ENCODE measurements at places on chromosomes 6 and 20.
A peak's percentile ranks its signal among the peaks of the same experiment; 100 is the strongest.

DNA sequence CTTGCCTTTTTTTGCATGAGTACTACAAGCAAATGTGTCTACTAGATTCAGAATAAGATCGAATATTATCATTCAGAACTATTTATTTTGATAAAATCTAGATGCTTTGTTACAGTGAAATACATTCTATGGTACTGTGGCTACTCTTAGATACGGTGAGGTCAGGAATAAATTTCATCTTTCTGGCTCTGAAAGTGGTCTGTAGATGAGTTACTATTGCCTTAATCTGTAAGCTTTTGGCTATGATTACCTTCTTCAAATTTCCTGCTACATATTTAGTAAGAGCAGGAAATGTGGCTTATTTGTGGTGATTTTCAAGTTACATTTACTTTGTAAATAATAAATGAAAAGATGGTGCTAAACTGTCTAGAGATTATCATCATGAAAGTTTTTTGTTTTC lies 50.0 kb downstream of the SCAF8 start:
- DNase-seq, result no peak

DNA sequence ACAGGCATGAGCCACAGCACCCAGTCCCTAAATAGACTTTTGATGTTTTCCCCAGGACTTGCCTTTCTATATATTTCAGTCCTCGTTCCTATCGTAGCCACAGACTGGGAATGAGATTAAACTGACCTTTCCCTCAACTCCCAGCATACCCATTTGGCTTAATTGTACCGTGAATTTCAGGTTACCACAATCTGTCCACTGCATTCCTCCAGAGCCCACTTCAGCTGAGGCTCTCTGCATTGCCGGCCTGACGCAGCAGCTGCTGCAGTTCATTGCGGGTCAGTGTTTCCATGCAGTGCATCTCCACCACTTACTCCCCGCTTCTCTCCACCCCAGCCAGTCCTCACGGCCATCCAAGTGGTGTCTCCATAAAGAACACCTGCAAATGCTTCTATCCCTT lies 103.1 kb upstream of the RIN2 start:
- no peak for DNase-seq

DNA sequence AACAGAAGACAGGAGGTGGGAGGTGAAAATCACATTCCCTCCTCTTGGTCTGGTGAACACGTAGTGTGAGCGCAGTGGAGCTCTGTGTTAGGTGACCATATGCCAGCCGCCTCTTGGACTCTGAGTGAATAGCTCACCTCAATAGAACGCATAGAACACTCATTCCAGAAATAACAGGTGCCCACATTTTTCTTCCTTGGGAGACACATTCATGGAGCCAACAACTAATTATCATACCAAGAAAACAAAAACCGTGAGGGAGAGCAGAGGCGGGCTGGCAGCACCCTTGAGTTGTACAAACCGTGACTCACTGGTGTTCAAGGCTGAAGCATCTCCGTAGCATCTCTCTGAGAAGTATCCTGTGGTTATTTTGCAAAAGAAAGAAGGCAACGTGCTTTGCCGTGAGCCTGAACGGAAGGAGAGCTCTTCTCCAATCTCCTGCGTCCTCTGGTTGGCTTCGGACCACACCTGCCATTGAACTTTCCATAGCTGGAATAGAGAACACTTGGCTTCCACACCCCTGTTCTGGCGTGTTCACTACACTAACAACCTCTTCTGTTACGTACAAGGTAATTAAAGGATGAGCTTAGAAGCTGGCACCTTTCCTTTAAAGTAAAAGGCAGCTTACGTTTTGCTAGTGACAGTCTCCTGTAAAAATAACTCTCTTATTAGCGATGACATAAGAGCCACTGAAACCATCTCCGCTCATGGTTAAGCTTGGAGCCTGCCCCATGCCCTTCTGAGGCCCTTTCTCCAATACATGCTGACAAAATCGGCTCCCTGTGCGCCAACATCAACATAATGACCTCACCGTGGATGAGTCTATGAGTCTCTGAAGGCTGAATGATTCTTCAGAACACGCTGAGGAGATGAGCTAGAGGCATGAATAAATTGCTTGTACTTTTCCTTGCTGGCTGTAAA lies 30.2 kb upstream of the SGK1 start:
- DNase-seq, result no peak

DNA sequence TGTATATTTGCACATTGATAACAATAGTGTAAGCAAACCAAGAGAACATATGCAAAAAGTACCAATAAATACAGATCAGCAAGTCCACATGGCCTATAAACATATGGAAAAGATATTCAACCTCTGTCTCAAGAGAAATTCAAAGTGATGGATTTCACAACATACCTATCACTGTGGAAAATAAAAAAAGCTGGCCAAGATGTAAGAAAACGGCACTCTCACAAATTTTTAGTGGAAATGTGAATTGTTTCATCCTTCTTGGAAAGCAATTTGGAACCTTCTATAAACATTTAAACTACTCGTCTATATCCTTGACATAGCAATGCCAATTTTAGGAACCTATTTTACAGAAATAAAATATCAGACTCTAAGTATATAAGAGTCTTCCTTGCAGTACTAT lies 559.8 kb downstream of the QKI start:
- DNase-seq, result no peak

GRCh38 chr20:49216991-49217578 lies 2.1 kb upstream of the DDX27 start:
- peak; percentile 78 for DNase-seq

DNA sequence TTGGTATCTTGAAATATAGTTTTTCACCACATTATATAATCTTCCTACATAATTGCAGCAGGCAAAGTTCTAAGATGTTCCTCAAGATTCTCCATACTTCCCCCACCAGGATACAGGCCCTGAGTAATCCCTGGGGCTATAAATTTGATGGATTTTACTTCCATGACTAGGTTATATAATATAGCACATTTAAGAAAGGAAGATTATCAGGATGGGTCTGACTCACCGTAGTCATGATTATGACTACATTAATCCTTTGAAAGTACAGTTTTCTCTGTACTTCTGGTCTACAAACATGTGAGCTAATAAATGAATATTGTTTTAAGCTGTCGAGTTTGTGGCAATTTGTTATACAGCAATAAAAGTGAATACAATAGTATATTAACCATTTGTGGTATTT lies 122.5 kb downstream of the MACROD2 start:
- DNase-seq, result no peak

DNA sequence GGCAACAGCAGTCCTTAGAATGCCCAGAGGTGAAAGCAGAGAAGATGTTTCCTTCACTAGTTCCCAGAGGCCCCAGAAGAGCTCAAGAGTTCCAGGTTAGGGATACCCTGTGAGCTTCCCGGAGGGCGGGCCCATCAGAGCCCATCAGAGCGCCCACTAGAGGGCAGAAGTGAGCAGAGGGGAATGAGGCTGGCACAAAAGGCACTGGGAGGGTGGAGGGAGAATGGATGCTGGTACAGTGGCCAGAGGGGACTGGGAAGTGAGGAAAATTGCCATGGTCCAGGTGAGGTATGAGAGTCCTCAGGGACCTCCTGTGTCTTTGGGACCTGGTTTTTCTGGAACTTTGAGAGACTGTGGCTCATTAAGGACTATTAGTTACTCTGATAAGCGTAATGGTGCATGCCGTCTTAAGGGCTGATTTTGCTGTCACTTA lies 57.3 kb downstream of the LINC00237 start:
- DNase-seq, result no peak

All from stimulated activated CD8-positive, alpha-beta memory T cell treated with anti-CD3 and anti-CD28 coated beads, Interleukin-12 subunit alpha, Interleukin-12 subunit beta, amount 100 ng/mL, for 4 hours (primary cell).